Stimulated activated CD8-positive, alpha-beta memory T cell treated with anti-CD3 and anti-CD28 coated beads, Interleukin-7, amount 100 ng/mL, for 1 hour (primary cell): ENCODE measurements at places on chromosomes 1 and 21.

GRCh38 chr1:64545118-64545843 lies 75.4 kb downstream of the CACHD1 start:
- DNase-seq = no peak

GRCh38 chr1:64675718-64676345 lies 69.0 kb upstream of the RAVER2 start:
- DNase-seq = no peak

DNA sequence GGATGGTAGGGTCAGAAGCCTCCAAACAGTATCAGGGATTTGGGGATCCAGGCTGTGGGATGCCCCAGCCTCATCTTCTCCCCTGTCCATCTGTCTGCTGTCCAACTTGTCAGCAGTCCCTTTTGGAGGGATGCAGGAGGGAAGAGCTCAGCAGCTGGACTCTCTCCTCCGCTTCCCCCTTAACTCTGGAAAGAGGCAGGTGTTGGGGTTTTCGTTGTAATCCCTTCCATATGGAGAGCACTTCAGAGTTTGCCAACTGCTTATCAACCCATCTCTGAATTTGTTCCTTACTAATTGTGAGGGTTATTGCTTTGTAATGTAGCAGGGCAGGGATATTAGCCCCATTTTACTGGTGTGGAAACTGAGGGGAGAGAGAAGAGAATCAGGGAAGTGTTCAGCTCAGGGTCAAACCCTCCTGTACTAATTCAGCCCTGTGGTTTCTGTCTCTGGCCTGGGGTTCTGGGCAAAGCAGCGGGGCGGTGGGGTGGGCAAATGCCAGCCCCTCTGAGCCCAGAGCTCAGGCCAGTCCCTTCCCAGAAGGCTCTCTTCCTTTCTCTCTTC lies 3.2 kb downstream of the CITED4 start:
- no peak for DNase-seq

GRCh38 chr1:245485996-245486395 lies 331.2 kb downstream of the KIF26B start:
- DNase-seq = no peak

- no peak for DNase-seq
Measured at GRCh38 chr21:34031835-34032370, 41.5 kb upstream of the MRPS6 start.

GRCh38 chr1:153032073-153032472 lies 1.1 kb downstream of the SPRR1B start:
- no peak for DNase-seq

DNA sequence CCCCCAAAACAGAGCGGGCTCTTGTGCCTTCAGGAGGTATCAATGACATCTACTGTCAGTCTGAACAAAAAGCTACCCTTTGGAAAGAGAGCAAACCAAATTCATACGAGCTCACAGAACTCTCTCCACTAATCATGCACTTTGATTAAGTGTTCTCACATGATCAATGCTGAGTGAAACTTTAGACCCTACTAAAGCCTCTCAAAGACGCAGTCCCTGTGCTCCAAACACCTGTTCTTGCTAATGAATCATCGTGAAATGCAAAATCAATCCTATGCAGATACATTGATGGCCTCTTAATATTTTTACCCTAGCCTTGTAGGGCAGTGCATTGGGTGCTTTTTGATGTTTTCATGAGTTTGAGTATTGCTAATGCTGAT lies 113.4 kb downstream of the ZBTB18 start:
- no peak for DNase-seq

GRCh38 chr21:40901691-40902090 lies 54.7 kb upstream of the DSCAM start:
- no peak for DNase-seq
